ENCODE measurements at places on chromosomes 7 and 10. TPM values are rescaled to one million over a fixed set of nuclear protein-coding genes. Genes with fewer than 3 reads are reported as not detected.

DNA sequence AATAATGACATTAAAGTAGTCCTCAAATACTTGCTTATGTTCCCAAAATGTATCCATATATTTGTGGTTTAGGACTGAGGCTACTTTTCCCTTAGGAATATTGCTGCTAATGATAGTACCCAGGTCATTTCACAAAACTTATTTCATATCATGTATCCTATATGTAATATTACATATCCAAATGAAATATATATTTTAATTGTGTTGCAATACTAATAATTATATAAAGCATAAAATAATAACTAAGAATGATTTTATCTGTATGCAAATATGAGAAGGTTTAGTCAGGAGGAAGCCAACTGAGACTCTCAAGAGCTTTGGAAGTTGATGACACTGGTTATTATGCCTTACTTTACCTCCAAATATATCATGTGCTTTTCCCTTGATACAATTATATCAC lies 231.5 kb upstream of the KLF14 start:
- DNase-seq: no peak
- peaks cover 10% of the 10 kb centered on the region for H3K4me1 ChIP-seq
- H3K27me3 ChIP-seq: no peaks in the 10 kb centered on the region
- H3K27ac ChIP-seq: no peak overlapping the region

- H3K36me3 ChIP-seq: no peaks in the 10 kb centered on the region
- no peaks in the 10 kb centered on the region for H3K4me1 ChIP-seq
- DNase-seq: no peak
- H3K27me3 ChIP-seq: no peaks in the 10 kb centered on the region
- no peak overlapping the region for H3K4me3 ChIP-seq
- H3K27ac ChIP-seq: no peak overlapping the region
These were observed 104.5 kb upstream of the PRSS58 start for GRCh38 chr7:142362349-142362748.

- no peak overlapping the region for H3K4me3 ChIP-seq
- H3K27ac ChIP-seq: no peak overlapping the region
- peak; percentile 30 for DNase-seq
- H3K4me1 ChIP-seq: no peaks in the 10 kb centered on the region
These were observed 89.0 kb downstream of the PHTF2 start for GRCh38 chr7:77887567-77887966.

DNA sequence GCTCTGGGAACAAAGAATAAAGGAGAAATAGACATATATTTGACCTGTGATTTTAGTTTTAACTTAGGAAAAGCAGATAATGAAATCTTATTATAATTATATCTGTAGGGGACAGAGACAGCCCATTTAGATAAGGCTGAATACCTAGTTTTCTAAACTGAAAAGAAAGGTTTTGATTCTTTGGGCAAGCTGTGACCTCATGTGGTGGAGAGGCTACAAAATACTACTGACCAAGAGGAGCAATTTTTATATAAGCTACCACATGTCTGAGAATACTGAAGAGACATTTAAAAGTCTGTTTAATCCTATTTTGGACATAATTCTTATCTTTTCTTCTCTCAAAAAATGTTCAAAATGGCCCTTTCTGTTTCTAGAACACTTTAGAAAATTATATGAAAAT lies 271.0 kb downstream of the MTERF1 start:
- DNase-seq: no peak
- no peaks in the 10 kb centered on the region for H3K36me3 ChIP-seq
- no peak overlapping the region for H3K4me3 ChIP-seq
- no peaks in the 10 kb centered on the region for H3K4me1 ChIP-seq
- H3K27me3 ChIP-seq: no peaks in the 10 kb centered on the region
- no peak overlapping the region for H3K27ac ChIP-seq

GRCh38 chr7:79719216-79719615 lies 265.7 kb upstream of the MAGI2 start:
- no peaks in the 10 kb centered on the region for H3K36me3 ChIP-seq
- H3K27ac ChIP-seq: no peak overlapping the region
- no peak for DNase-seq
- H3K4me1 ChIP-seq: no peaks in the 10 kb centered on the region
- H3K27me3 ChIP-seq: no peaks in the 10 kb centered on the region
- H3K4me3 ChIP-seq: no peak overlapping the region

- H3K27ac ChIP-seq: peak overlapping the region; percentile 76
- H3K4me3 ChIP-seq: no peak overlapping the region
- peak; percentile 9 for DNase-seq
- H3K27me3 ChIP-seq: no peaks in the 10 kb centered on the region
- H3K4me1 ChIP-seq: peaks cover 21% of the 10 kb centered on the region
- H3K36me3 ChIP-seq: no peaks in the 10 kb centered on the region
These were observed 38.1 kb downstream of the RTKN2 start for GRCh38 chr10:62230344-62231121.

- H3K4me1 ChIP-seq: no peaks in the 10 kb centered on the region
- no peaks in the 10 kb centered on the region for H3K36me3 ChIP-seq
- H3K27me3 ChIP-seq: no peaks in the 10 kb centered on the region
- H3K4me3 ChIP-seq: no peak overlapping the region
These were observed 24.5 kb upstream of the SLC25A13 start for GRCh38 chr7:96346293-96346953.

DNA sequence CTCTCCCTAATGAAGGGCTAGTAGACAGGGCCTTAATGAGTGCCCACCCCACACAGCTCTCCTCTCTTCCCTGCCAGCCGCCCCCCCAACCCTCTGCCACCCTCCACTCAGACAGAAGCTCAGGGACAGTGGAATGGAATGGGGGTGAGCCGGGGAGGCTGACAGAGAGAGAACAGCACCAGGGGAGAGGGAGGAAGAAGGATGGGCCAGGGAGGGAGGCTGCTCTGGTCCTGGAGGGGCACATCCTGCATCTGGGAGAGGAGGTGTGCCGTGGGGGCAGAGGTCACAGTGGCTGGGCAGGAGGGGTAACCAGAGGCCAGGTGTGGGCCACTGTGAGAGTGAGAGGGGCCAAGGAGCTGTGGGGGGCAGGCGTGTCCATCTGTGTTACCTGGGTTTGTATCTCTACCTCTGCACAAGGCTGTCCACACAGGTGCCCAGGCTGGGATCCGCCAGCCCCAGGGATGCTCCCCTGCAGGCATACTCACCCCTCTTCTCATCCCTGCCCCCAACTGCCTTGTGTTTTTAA lies 2.4 kb downstream of the NYAP1 start:
- DNase-seq: no peak
- H3K27me3 ChIP-seq: no peaks in the 10 kb centered on the region
- no peak overlapping the region for H3K4me3 ChIP-seq
- H3K36me3 ChIP-seq: no peaks in the 10 kb centered on the region
- H3K4me1 ChIP-seq: peaks cover 12% of the 10 kb centered on the region

DNA sequence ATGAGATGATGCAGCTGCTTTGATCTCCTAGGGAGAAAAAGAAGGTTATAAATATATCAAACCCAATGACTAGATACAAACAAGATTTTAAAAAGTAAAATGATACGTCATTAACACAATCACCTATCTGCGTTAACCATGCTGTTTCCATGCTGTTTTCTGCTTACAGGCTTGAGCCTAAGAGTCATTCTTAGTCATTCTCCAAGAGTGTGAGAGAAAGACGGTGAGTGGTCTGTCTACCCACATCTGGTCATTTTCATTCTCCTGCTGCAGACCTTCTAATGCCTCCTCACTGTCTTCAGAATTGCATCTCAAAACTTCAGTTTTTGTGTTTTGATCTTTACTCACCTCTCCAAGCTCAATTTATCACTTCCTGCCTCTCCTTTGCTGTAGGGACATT lies 98.0 kb upstream of the ELMO1 start:
- H3K4me1 ChIP-seq: peaks cover 5% of the 10 kb centered on the region
- no peaks in the 10 kb centered on the region for H3K36me3 ChIP-seq
- H3K4me3 ChIP-seq: no peak overlapping the region

DNA sequence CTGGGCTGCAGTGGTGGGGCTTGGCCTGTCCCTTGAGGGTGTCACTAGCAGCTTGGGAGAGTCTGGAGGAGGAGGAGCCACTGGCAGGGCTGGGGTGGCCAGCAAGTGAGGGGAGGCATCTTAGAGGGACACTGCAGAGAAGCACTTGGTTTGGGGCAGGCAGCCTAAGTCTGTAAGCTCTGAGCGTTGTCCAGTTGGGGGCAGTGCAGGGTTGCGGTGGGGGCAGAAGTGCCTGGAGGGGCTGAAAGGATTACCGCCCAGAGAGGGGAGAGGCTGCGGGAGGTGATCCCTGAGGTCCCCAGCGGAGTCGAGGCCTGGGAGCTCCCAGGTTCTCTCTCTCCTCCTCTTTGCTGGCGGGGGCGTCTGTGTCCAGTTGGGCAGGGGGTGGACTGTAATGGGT lies 7.4 kb downstream of the ADCYAP1R1 start:
- H3K27me3 ChIP-seq: no peaks in the 10 kb centered on the region
- no peak overlapping the region for H3K27ac ChIP-seq
- no peak for DNase-seq
- no peak overlapping the region for H3K4me3 ChIP-seq

- no peaks in the 10 kb centered on the region for H3K36me3 ChIP-seq
- no peak overlapping the region for H3K4me3 ChIP-seq
These were observed 261.8 kb upstream of the SHH start for GRCh38 chr7:156074084-156074483.

- no peak for DNase-seq
- no peaks in the 10 kb centered on the region for H3K36me3 ChIP-seq
- H3K4me3 ChIP-seq: no peak overlapping the region
- H3K27ac ChIP-seq: no peak overlapping the region
- no peaks in the 10 kb centered on the region for H3K27me3 ChIP-seq
- peaks cover 14% of the 10 kb centered on the region for H3K4me1 ChIP-seq
These were observed 6.4 kb upstream of the IGFBP1 start for GRCh38 chr7:45881759-45882464.

GRCh38 chr7:107917763-107918651 lies 27.0 kb downstream of the DLD start:
- no peak overlapping the region for H3K27ac ChIP-seq
- peaks cover 6% of the 10 kb centered on the region for H3K4me1 ChIP-seq
- no peaks in the 10 kb centered on the region for H3K27me3 ChIP-seq
- no peak for DNase-seq
- H3K4me3 ChIP-seq: no peak overlapping the region

DNA sequence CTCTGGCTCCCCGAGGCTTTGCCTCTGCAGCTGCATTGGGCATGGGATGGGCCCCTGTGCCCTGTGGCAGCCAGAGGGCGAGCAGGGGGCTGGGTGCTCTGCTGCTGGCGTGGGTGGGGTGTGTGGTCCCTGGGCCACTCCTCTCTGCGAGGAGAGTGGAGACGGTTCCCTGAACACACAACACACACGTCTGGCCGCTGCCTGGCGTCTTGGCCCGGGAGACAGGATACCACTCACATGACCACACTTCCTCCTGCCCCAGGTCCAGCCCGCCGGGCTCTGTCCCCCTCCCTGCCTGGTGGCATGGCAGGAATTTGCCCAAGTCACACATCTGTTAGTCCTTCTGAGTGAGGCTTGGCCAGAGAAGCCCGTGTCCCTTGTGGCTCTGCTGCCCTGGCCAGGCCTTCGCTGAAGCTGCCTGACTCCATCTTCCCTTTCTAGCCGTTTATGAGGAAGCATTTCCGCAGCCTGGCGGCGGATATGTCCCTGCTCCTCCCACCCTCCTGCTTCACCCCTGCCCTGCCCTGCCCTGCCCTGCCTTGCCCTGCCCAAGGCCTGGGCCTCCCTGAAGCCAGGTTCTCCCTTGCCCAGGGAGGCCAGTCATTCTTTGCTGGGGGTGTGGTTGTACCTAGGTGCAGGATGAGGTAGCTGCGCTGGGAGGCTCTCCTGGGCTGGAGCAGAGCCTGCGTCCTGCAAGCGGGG lies 3.0 kb downstream of the BRI3 start:
- DNase-seq: peak; percentile 85
- H3K27me3 ChIP-seq: no peaks in the 10 kb centered on the region
- H3K4me1 ChIP-seq: peaks cover 38% of the 10 kb centered on the region
- H3K36me3 ChIP-seq: peaks cover 2% of the 10 kb centered on the region
- H3K4me3 ChIP-seq: peak overlapping the region; percentile 95

GRCh38 chr7:55244006-55244745 lies 121.0 kb upstream of the LANCL2 start:
- H3K4me3 ChIP-seq: no peak overlapping the region
- peaks cover 8% of the 10 kb centered on the region for H3K27me3 ChIP-seq
- H3K27ac ChIP-seq: no peak overlapping the region
- no peaks in the 10 kb centered on the region for H3K36me3 ChIP-seq
- no peak for DNase-seq

GRCh38 chr7:121323515-121324302 lies 5.1 kb upstream of the WNT16 start:
- H3K27ac ChIP-seq: no peak overlapping the region
- no peak for DNase-seq
- H3K36me3 ChIP-seq: no peaks in the 10 kb centered on the region
- H3K4me3 ChIP-seq: no peak overlapping the region
- H3K4me1 ChIP-seq: no peaks in the 10 kb centered on the region

DNA sequence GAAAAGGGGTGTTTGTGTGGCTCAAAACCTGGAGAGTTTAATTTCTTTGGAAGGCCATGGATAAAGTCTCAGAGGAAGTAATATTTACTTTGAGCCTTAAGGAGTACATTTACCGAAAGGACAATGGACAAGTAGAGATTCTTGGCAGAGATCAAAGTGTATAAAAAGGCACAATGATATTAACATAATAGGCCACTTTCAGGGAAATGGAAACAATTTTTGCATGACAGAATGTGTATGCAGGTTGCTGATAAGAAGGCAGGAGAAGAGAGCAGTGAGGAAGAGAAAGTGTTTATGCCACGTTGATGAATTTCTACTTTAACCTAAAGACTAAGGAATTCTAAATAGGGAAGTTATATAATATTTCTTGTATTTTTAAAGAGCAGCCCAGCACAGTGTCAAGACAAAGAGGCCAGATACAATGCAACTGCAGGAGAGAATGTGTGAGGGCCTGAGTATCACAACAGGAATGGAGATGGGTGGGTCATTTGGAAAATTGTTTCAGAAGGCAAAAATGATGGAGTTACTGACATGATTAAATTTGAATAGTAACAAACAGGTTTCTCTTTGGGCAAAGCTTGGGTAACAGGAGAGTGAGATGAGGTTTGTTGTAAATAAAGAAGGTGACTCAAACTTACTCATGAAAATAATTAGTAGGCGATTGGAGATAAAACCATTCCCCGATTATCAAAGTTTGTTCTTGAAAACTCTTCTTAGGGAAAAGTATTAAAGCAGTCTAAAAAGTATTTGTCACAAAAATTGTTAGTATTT lies 84.1 kb downstream of the THSD7A start:
- H3K27ac ChIP-seq: no peak overlapping the region
- H3K4me3 ChIP-seq: no peak overlapping the region
- H3K36me3 ChIP-seq: no peaks in the 10 kb centered on the region
- H3K4me1 ChIP-seq: no peaks in the 10 kb centered on the region

- no peaks in the 10 kb centered on the region for H3K4me1 ChIP-seq
- H3K27ac ChIP-seq: no peak overlapping the region
- no peaks in the 10 kb centered on the region for H3K36me3 ChIP-seq
- H3K4me3 ChIP-seq: no peak overlapping the region
- no peak for DNase-seq
- no peaks in the 10 kb centered on the region for H3K27me3 ChIP-seq
These were observed 113.2 kb upstream of the MYO3A start for GRCh38 chr10:25820874-25821273.

Gene C10orf62
- not detected for polyA plus RNA-seq

Gene THSD7A
- 3.3 TPM for polyA plus RNA-seq

Gene CALML5
- polyA plus RNA-seq: not detected

Gene PRXL2A
- 68.1 TPM for polyA plus RNA-seq

Gene ZNF365
- 0.76 TPM for polyA plus RNA-seq

Gene KLF14
- polyA plus RNA-seq: not detected

Gene LRRC61
- 0.72 TPM for polyA plus RNA-seq

Gene WDFY4
- 10.1 TPM for polyA plus RNA-seq

Gene ZNF248
- 4.0 TPM for polyA plus RNA-seq

Gene TEX47
- polyA plus RNA-seq: not detected

Gene ADAM12
- polyA plus RNA-seq: 0.22 TPM

Gene CYP3A5
- polyA plus RNA-seq: not detected

Gene TMEM229A
- polyA plus RNA-seq: not detected

Gene KEL
- 0.30 TPM for polyA plus RNA-seq

Gene SDHAF3
- 1.7 TPM for polyA plus RNA-seq

Gene PRSS1
- not detected for polyA plus RNA-seq

Gene XRCC2
- polyA plus RNA-seq: 2.4 TPM

All from endothelial cell of umbilical vein (primary cell).